Brain pericyte (primary cell): ENCODE measurements at places on chromosomes 4 and X.

DNA sequence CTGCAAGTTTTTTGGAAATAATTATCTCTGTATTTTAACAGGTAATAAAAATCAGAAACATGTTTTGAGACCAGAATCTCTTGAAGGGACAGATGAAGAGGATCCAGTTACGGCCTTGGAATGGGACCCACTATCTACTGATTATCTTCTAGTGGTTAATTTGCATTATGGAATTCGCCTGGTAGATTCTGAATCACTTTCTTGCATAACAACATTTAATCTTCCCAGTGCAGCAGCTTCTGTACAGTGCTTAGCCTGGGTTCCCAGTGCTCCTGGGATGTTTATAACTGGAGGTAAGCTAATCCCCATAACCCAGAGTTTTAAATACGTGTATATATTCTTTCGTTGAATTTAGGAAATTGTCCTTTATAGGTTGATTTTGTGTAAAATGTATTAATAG is 59.4 kb downstream of the WDR17 start:
- no peak for DNase-seq

DNA sequence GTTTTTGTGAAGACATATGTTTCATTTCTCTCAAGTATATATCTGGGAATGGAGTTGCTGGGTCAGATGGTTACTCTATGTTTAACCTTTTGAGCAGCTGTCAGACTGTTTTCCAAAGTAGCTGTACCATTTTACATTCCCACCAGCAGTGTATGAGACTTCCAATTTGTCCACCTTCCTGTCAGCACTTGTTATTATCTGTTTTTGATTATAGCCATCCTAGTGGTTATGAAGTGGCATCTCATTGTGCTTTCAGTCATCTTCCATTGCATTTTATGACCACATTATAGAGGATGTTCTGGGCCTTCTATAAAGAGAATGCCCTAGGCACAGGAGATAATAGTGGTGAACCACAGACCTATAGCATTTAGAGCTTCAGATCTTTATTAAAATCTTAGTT is 39.2 kb downstream of the CLCN4 start:
- DNase-seq: no peak

DNA sequence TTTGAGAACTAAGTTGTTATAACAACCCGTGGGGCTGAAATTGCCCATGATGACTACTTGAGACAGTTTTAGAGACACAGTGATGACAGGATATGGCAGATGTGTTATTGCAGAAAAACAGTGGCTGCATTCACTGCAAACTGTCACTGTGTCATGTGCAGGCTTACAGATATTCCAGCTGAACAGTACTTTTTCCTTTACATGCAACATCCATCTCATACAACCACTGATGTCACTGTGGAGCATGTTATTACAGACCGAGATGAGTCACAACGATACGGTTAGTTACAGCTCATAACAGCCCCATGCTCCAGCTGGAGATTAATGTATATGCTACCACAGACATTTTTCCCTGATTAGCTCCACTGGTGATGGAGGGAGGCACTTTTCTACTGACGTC is 207.4 kb downstream of the TMA16 start:
- DNase-seq: no peak

DNA sequence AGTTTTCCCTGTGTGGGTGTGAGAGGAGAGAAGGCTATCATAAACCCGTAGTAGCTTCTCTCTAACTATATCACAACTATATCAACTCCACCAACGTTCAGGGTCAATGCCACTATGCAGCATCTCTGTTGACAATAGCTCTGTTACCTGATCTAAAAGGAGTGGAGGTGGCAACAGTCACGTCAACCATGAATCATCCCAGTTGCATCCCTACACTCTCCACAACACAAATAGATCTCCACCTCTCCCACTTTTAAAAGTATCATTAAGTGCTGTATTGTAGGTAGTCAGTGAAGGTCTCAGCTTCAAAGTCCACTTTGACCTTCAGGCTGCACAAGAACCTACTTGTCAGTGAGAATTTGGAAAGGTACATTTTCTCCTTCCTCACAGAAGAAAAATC is 600.5 kb upstream of the GRIA3 start:
- no peak for DNase-seq

GRCh38 chrX:46681849-46682248 is 77.1 kb downstream of the SLC9A7 start:
- DNase-seq: no peak

DNA sequence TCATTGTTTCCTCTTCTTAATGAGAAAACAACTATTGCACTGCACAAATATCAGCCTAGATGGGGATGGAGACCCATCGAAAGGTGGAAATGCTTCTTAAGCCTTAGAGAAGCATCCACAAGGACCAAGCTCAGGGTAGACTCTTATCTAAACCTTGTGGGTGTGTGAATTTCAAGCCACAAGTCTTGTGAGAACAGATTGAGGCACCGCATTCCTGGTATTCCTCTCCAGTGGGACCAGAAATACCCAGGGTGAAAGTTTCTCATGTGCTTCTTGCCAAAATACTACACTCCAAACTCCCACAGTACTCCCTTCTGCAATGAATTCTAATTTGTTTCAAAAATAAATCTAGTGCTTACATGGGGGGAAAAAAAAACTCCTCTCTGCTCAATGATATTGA is 375.6 kb downstream of the PDGFC start:
- no peak for DNase-seq

DNA sequence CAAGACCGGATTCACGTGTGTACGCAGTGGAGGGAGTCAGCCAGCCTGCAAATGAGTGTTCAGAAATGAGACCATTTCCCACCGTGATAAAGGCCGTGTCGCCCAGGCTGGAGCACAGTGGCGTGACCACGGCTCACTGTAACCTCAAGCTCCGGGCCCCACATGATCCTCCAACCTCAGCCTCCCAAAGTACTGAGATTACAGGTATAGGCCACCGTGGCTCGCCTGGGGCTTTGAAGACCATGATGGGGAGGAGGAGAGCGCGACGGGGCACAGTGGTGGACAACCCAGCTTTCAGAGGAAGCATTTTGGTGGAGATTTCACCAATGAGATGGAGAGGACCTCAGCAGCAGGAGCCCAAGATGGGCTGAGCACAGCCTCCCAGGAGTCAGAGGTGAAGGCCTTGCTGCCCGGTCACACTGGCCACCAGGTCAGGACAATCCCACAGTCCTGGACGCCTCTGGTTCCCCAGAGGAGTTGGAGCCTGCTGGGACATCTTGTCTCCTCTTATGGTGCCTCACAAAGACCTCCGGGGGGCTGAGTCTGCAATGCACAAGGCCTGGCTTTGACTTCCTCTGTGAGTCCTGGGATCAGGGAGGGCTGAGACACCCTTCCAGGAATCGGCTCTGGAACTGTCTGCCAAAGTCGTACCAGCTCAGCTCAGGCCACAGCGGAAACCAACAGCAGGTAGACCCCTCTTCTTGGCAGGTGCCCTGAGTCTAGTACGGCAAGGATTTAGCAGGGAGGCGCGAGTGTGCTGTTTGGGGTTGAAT is 22.4 kb upstream of the MXD4 start:
- no peak for DNase-seq

GRCh38 chr4:53189011-53189410 is 176.8 kb downstream of the SCFD2 start:
- DNase-seq: no peak
